ENCODE measurements at places on chromosomes 5 and 9.

GRCh38 chr5:42927730-42928129, 112.4 kb downstream of the ANXA2R start:
- no peak overlapping the region for H3K27ac ChIP-seq
- no peaks in the 10 kb centered on the region for H3K36me3 ChIP-seq
- H3K27me3 ChIP-seq = no peaks in the 10 kb centered on the region
- H3K4me3 ChIP-seq = no peak overlapping the region

DNA sequence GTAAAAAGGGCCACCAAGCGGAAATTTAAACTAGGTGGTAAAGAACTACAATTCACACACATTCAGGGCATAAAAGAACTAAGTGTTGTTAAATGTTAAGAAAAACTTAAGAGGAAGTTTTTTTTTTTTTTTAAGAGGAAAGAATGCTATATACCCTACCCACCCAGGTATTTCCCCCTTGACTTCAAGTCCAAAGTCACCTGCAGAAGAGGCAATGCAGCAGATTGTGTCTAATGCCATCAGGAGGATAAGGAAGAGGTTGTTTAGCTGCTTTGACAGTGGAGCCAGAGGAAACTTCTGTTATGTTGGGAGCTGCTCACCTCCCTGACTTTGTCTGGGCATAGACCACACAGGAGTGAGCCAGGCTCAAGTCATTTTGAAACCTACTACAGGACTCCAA, 69.2 kb downstream of the MPDZ start:
- H3K27me3 ChIP-seq = no peaks in the 10 kb centered on the region
- DNase-seq = no peak
- no peak overlapping the region for H3K27ac ChIP-seq
- H3K36me3 ChIP-seq = no peaks in the 10 kb centered on the region
- no peaks in the 10 kb centered on the region for H3K4me1 ChIP-seq

GRCh38 chr5:2718115-2718514, 33.4 kb downstream of the IRX2 start:
- no peaks in the 10 kb centered on the region for H3K36me3 ChIP-seq
- no peak overlapping the region for H3K4me3 ChIP-seq
- no peaks in the 10 kb centered on the region for H3K4me1 ChIP-seq
- DNase-seq = no peak
- no peaks in the 10 kb centered on the region for H3K27me3 ChIP-seq
- H3K27ac ChIP-seq = no peak overlapping the region

- H3K36me3 ChIP-seq = no peaks in the 10 kb centered on the region
- peaks cover 21% of the 10 kb centered on the region for H3K4me1 ChIP-seq
- no peak overlapping the region for H3K27ac ChIP-seq
- no peak overlapping the region for H3K4me3 ChIP-seq
- peaks cover 4% of the 10 kb centered on the region for H3K27me3 ChIP-seq
Measured at GRCh38 chr9:93964685-93965084, 9.5 kb upstream of the BARX1 start.

DNA sequence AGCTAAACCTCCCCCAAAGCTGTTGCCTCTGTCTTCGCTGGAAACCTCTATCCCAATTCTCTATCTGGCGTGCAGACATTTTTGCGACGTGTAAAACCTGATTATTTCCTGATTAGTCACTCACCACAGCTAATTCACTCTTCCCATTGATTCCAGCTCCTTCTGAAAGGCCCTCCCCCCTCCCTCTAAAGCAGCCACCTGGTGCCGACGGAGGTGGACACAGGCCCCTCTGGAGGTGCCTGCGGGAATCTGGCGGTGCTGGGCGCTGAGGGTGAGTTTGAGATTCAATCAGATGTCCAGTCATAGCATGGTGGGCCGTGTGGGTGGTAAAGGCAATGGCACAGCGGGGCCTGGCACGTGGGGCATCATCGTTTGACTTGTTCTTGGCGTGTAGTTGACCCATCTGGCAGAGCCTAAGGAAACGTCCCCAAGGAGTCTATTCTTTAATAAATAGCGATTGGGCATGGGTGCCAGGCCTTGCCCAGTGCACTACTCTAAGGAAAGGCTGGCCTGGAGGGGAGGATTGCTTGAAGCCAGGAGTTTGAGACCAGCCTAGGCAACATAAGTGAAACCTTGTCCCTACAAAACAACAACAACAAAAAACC, 271.1 kb upstream of the MVB12B start:
- DNase-seq = no peak
- no peak overlapping the region for H3K27ac ChIP-seq
- no peaks in the 10 kb centered on the region for H3K36me3 ChIP-seq
- H3K4me3 ChIP-seq = no peak overlapping the region

DNA sequence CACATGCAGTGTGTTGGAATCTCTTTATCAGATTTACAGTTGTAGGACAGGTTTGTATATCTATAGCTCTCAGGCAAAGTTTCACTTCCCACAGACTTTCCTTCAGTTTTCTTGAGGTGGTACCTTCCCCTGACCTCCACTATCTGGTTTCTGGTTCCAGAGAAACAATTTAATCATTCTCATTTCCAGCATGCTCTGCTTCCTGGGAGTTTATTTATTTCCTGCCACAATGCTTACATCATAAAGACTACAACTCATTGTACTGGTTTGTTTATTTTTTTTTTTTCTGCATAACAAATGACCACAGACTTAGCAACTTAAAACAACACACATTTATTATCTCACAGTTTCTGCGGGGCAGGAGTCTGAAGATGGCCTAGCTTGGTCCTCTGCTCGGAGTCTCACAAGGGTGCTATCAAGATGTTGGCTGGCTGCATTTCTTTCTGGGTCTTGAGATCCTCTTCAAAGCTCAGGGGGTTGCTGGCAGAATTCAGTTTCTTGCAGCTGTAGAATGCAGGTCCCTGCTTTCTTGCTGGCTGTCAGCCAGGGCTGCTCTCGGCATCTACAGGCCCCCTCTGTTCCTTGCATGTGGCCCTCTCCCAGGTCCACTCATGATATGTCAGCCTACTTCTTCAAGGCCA, 247.7 kb downstream of the ENC1 start:
- no peak for DNase-seq
- no peak overlapping the region for H3K27ac ChIP-seq
- no peaks in the 10 kb centered on the region for H3K4me1 ChIP-seq
- no peaks in the 10 kb centered on the region for H3K36me3 ChIP-seq
- no peak overlapping the region for H3K4me3 ChIP-seq

DNA sequence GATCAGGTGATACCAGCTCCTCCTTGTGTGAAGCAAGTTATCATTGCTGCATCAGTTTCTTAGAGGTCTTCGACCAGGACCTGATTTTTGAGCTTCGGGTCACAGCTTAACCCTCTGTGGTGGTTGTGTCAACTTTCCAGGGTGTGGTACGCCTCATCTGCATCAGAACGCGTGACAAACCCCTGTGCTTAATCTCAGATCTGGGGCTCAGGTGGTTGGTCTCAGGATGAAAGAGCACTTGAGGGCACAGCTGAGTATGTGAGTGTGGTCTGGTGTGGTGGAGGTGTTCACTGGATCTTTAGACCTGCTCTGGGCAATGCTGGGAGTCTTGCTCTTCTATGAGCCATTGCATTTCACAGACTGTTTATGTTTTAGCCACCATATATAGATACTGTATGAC, 64.1 kb downstream of the OSTF1 start:
- no peaks in the 10 kb centered on the region for H3K27me3 ChIP-seq
- H3K4me1 ChIP-seq = peaks cover 53% of the 10 kb centered on the region
- DNase-seq = peak; percentile 60
- H3K27ac ChIP-seq = peak overlapping the region; percentile 77

- H3K27ac ChIP-seq = no peak overlapping the region
- no peak overlapping the region for H3K4me3 ChIP-seq
- H3K27me3 ChIP-seq = no peaks in the 10 kb centered on the region
- no peaks in the 10 kb centered on the region for H3K36me3 ChIP-seq
Measured at GRCh38 chr9:14812806-14813205, 90.3 kb upstream of the CER1 start.

DNA sequence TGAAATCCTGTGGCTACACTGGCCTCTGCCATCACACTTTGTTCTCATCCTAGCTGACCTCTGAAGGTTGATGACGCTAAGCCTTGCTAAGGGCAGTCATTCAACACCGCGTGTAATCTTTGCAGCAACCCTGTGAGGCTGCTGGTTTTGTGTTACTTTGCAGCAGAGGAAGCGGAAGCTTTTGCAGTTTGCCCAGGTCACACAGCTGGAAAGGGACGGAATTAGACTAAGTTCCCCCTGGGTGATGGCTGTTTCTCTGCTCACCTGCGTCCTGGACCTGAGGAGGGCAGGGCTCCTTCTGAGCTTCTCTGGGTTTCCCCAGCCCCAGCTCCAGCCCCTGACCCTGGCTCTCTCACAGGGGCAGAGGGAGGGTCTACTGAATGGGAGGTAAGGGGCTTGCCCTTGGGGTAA, 7.3 kb upstream of the SLC25A51 start:
- H3K36me3 ChIP-seq = no peaks in the 10 kb centered on the region
- no peaks in the 10 kb centered on the region for H3K27me3 ChIP-seq
- no peak overlapping the region for H3K27ac ChIP-seq
- no peak overlapping the region for H3K4me3 ChIP-seq
- no peak for DNase-seq
- no peaks in the 10 kb centered on the region for H3K4me1 ChIP-seq

DNA sequence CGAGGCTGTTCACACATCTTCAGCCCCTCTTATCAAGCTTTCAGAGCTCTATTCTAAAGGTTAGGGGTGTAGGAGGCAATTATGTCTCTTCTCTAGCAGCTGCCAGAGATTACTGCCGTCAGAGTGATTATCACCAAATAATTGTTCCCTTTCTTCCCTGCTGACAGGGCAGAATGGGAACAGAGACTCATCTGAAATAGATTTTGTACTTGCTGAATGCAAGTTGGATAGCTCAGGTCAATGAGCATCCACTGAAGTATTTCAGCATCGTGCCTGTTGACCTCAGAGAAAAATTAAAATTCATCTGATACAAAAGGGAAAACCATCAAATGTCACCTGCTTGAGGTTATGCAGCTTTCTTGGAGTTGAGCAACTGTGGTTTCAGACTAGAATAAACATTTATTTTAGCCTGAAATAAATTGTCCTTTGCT, 213.7 kb upstream of the MAP3K1 start:
- H3K27me3 ChIP-seq = no peaks in the 10 kb centered on the region
- DNase-seq = no peak
- H3K4me3 ChIP-seq = no peak overlapping the region
- no peaks in the 10 kb centered on the region for H3K36me3 ChIP-seq
- H3K27ac ChIP-seq = no peak overlapping the region

- DNase-seq = no peak
- H3K27me3 ChIP-seq = peaks cover 35% of the 10 kb centered on the region
- H3K4me1 ChIP-seq = peaks cover 4% of the 10 kb centered on the region
- no peaks in the 10 kb centered on the region for H3K36me3 ChIP-seq
- H3K4me3 ChIP-seq = no peak overlapping the region
Measured at GRCh38 chr9:114080773-114081440, 2.8 kb upstream of the AMBP start.

DNA sequence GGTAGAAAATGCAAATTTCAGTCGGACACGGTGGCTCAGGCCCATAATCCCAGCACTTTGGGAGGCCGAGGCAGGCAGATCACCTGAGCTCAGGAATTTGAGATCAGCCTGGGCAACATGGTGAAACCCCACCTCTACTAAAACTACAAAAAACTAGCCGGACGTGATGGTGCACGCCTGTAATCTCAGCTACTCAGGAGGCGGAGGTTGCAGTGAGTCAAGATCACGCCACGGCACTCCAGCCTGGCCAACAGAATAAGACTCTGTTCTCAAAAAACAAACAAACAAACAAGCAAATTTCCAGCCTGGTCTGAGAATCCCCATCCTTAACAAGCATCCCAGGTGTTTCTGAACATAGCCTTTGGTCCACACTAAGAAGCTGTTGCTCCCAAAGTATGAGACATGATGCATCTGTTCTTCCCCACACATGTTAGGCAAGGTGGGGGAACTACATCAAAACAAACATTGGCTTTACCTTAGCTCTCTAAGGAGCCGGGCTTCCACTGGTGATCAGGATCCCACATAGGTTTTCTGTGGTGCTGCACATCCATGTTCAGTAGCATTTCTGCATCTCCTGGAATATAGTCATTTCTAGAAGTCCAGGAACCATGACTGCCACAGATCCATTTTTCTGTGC, 92.5 kb upstream of the DMRT1 start:
- peaks cover 10% of the 10 kb centered on the region for H3K4me1 ChIP-seq
- H3K27me3 ChIP-seq = no peaks in the 10 kb centered on the region
- DNase-seq = no peak
- no peaks in the 10 kb centered on the region for H3K36me3 ChIP-seq
- H3K4me3 ChIP-seq = no peak overlapping the region

DNA sequence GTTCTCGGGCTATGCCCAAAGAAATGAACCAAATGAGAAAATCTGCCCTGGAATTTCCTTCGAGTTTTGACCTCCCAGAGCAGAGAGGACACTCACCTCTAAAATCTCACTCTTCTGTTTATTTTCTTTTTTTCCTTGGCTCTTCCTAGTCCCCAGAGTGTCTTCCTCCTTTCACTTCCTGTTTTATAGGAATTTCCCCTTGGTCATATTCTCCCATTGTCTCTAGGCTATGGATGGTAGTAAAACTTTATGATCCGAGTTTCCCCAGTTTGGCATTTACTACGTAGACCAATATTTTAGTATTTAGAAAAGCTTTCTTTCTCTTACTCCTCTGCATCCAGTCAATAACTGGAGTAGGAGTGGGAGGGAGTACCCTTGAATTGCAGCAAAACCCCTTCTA, 354.5 kb upstream of the ZNF608 start:
- H3K27ac ChIP-seq = no peak overlapping the region
- no peaks in the 10 kb centered on the region for H3K27me3 ChIP-seq
- H3K4me3 ChIP-seq = no peak overlapping the region
- DNase-seq = no peak
- no peaks in the 10 kb centered on the region for H3K36me3 ChIP-seq

DNA sequence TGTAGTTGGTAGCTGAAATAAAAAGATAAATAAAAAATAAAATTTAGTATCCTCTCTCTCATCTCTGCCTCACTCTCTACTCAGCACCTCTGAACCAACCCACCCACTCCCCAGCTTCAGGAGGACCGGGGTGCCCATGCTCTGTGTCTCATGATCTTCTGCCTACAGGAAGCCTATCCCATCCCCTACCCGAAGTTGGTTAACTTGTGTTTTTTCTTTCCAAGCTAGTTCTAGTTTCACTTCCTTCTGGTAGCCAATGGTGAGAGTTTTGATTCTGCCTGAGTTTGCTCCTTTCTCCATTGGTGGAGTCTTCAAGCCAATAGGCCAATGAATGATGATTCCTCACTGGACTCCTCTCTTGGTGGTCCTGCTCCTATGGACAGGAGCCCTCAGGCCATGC, 32.1 kb downstream of the SNX24 start:
- no peak overlapping the region for H3K4me3 ChIP-seq
- no peaks in the 10 kb centered on the region for H3K4me1 ChIP-seq
- no peaks in the 10 kb centered on the region for H3K36me3 ChIP-seq
- no peak for DNase-seq
- no peak overlapping the region for H3K27ac ChIP-seq
- H3K27me3 ChIP-seq = no peaks in the 10 kb centered on the region

- H3K4me3 ChIP-seq = no peak overlapping the region
- DNase-seq = no peak
- H3K36me3 ChIP-seq = no peaks in the 10 kb centered on the region
- no peak overlapping the region for H3K27ac ChIP-seq
- H3K27me3 ChIP-seq = no peaks in the 10 kb centered on the region
- no peaks in the 10 kb centered on the region for H3K4me1 ChIP-seq
Measured at GRCh38 chr9:87567001-87567400, 69.3 kb downstream of the DAPK1 start.

- DNase-seq = no peak
- H3K27ac ChIP-seq = no peak overlapping the region
- H3K4me3 ChIP-seq = no peak overlapping the region
- no peaks in the 10 kb centered on the region for H3K27me3 ChIP-seq
- peaks cover 21% of the 10 kb centered on the region for H3K4me1 ChIP-seq
Measured at GRCh38 chr5:142013734-142014521, 1.1 kb upstream of the GNPDA1 start.

Measured in T-cell (primary cell).